GM18507 (cell line): ENCODE measurements at places on chromosomes 12 and 14.

- DNase-seq, result no peak
Measured at GRCh38 chr12:92938638-92939037, 9.5 kb upstream of the EEA1 start.

DNA sequence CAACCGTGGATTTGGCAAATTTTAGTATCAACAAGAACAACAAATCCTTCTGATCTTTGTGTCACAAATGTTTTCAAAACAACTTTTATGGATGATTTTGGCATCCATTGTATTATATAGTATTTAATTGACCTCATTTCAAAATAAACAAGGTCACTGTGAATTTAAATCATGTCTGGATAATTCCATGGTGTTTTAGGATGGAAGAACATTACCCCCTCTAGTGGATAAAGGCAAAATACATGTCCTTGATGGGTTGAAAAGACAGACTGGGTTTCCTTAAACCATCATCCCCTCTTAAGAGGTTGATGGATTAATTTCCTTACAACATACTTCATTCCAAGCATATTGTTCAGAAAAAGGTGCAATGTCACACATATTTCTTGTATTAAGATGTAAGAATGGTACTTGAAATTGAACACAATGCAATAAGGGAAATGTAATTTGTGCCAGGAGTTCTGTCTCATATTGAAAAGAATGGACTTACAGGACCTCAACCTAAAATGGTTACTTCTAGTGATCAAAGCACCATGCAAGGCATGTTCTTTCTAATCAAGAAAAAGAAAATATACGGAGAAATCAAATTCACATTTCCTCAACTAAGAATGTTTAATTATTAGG, 352.0 kb downstream of the BCAT1 start:
- no peak for DNase-seq

DNA sequence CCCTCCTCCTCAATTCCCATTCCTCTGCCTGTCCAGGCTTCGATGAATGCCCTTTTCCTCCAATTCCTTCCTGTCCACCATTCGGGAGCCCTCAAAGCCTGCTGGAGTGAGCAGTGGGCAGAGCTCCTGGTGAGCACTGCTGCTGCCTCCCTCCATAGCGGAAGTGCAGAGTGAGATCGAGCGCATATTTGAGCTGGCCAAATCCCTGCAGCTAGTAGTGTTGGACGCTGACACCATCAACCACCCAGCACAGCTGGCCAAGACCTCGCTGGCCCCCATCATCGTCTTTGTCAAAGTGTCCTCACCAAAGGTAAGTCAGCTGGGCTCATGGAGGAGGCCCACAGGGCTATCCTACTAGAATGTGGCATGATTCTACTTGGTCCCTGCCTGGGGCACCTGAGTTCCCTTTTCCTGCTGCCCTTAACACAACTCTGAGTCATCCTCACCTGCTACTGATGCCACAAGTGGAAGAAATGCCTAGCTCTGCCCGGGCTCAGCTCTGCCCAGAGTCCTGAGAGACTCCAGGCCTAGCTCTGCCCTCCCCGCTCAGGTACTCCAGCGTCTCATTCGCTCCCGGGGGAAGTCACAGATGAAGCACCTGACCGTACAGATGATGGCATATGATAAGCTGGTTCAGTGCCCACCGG, 8.0 kb downstream of the CACNB3 start:
- no peak for DNase-seq

DNA sequence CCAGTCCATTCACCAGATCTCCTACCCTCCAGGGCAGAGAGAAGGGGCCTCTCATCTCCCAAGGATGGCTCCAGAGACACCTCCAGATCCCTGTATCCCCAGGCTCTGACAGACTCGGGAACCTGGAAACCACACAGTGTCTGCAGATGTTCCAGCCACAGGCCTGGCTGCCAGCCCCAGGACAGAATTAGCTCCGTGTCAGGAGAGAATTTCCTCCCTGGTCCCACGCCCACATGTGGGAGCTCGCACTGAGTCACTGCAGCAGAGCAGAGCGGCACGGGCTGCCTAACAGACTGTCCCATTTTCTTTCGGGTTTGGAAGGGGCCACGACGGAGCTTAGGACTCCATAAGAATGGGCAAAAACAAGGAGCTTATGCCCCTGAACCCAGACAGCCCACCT, 33.6 kb downstream of the CMKLR1 start:
- no peak for DNase-seq

DNA sequence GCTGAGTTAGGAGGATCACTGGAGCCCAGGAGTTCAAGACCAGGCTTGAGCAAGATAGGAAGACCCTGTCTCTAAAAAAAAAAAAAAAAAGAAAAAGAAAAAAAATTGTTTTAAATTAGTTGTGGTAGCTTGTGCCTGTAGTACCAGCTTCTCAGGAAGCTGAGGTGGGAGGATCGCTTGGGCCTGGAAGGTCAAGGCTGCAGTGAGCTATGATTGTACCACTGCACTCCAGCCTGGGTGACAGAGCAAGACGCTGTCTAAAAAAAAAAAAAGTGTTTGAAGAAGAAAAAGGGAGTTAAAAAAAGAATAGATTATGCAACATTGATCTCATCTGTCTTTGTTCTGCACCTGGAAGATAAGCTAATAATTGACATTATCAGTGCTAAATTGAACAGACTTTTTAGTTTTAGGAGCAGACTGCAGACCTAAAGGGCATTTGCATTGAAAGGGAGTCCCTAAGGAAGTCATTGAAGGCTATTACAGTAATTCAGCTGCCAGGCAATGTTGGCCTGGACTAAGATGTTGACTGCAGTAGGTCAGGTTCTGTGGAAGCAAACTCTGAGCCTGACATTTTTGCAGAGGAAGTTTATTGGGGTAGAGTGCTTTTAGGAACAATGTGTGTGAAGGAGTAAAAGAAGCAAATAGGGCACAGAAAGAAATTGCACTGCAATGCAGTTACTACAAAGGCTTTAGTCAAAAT, 215.8 kb downstream of the PCNX1 start:
- no peak for DNase-seq

DNA sequence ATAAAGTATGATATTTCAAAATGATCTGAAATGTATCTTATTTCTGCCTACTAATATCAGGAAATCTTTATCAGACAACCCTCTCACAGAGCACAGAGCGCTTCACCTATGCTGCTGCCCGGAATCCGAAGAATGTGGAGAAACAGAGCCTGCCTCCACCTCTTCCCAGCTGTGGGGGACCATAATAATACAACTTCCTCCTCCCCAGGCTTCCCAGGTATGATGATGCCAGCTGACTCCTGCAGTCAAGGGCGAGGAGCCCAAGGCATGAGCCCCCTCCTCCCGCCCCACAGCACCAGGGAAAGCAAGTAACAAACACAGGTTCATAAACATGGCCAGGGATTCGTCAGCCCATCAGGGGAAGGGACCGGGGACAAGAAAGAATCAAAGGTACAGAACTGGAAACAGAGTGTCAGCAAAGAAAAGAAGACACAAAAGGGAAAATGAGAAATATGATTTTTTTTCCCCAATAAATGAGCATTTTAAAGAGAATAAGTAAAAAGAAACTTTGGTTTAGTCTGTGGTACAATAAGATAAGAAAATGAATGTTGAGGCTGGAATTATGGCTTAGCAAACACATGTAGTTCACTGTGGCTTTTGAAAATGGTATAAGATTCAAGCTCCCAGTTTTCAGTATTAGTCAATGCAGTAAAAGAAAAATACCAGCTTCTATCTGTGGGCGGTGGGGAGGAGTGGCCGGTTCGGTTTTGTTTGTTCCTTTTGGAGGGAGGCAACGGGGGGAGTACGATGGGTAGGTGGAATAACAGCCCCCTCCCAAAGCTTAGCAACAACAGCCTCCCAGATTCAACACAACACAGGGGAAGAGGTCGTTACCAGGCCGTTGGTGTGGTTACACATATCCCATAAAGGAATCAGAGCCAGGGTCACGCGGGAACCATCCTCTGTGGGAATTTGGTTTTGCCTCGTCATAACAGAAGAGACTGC, 68.3 kb downstream of the SETD3 start:
- DNase-seq, result no peak
